Kidney glomerular epithelial cell (primary cell): ENCODE measurements at places on chromosomes 6 and 20.

- peak; percentile 87 for DNase-seq
Observed at GRCh38 chr6:77466055-77466450, 2.8 kb upstream of the HTR1B start.

GRCh38 chr20:38880952-38881735 is 45.1 kb upstream of the FAM83D start:
- DNase-seq = no peak

DNA sequence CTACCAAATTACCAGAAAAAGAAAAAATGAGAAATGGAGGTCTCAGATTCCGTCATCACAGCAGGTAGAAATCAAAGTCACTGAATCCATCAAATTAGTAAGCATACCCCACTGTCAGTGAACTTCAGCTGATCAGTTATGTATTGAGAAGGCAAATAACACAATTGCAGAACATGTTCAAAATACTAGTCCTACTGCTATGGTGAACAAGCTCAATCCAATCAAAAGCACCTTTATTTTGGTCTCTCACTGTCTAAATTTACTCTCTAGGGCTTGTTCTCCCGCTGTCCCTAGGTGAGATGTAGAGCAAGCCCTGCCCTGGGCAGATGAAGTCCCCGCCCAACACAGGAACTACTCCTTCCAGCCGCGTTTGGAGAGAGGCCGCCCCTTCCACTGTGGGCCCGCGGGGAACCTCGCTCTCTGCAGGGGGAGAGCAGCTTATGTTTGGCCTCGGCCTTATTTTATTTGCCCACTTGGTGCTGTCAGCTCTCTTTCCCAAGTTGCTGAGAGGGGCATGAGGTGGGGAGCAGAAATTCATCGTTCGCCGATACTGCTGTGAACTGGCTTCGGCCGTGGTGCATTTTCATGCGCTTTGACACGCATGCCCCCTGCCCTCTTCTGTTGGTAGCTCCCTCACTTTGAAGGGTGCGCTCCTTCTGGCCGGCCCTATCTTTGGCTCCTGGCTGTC is 14.3 kb upstream of the MAP1LC3A start:
- no peak for DNase-seq

GRCh38 chr6:36224918-36225461 is 28.4 kb downstream of the BRPF3 start:
- no peak for DNase-seq

- peak; percentile 73 for DNase-seq
Observed at GRCh38 chr20:38073307-38074071, 39.9 kb downstream of the RPRD1B start.

- DNase-seq = peak; percentile 11
Observed at GRCh38 chr6:154893917-154894316, 101.2 kb upstream of the TIAM2 start.

GRCh38 chr6:467671-468082 is 76.1 kb downstream of the IRF4 start:
- DNase-seq = no peak

- DNase-seq = no peak
Observed at GRCh38 chr20:41577129-41578009, 40.8 kb downstream of the CHD6 start.

- peak; percentile 25 for DNase-seq
Observed at GRCh38 chr6:152948150-152948768, 34.6 kb downstream of the FBXO5 start.

- DNase-seq = peak; percentile 57
Observed at GRCh38 chr6:56690519-56691285, 48.0 kb upstream of the DST start.

- no peak for DNase-seq
Observed at GRCh38 chr20:52496191-52496590, 304.6 kb upstream of the ZFP64 start.
